Neural progenitor cell (in vitro differentiated cells): ENCODE measurements at places on chromosomes 2 and 18. TPM values are rescaled to one million over a fixed set of nuclear protein-coding genes. Genes with fewer than 3 reads are reported as not detected.
A peak's percentile ranks its signal among the peaks of the same experiment; 100 is the strongest.

- H3K36me3 ChIP-seq = no peaks in the 10 kb centered on the region
- peak; percentile 94 for DNase-seq
- peaks cover 10% of the 10 kb centered on the region for H3K4me1 ChIP-seq
- H3K4me3 ChIP-seq = peak overlapping the region; percentile 68
These were observed 16.5 kb downstream of the B3GNT7 start for GRCh38 chr2:231411831-231412617.

DNA sequence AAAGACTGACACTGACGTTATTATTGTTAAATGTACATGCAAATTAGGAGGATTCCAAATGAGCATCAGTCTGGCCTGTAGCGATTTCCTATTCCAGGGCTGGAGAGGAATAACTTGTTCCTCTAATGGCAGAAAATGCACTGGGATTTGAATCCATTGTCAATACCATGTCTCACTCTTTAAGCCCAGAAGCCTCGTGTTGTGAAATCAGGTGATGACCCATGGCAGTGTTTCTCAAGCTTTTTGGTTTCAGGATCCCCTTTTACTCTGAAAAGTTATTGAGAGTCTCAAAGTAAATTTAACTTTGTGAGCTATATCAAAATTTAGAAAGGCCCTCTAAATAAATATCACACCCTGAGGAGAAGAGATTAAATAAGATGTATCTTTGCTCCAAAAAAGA, 279.2 kb downstream of the GALR1 start:
- no peak overlapping the region for H3K4me3 ChIP-seq
- no peaks in the 10 kb centered on the region for H3K4me1 ChIP-seq
- H3K27ac ChIP-seq = no peak overlapping the region
- no peak for DNase-seq
- H3K27me3 ChIP-seq = no peaks in the 10 kb centered on the region

DNA sequence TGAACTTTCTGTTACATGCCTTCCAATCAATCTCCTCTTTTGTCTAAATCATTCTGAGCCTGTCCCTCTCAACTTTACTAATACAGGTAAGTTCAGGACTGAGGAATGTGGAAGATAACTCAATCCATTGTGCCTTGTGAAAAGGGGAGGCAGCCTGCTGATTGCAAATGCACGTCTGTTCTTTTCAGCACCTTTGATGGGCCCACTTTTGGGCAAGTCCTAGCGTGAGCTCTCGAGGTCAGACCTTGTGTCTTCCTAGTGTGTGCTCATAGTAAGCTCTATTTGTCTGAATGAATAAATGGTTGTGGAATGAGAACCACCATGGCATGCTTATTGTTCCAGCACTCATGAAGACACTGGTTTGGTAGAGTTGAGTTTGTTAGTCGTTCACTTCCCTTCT, 50.4 kb upstream of the REL start:
- no peak for DNase-seq
- H3K27me3 ChIP-seq = peaks cover 9% of the 10 kb centered on the region
- H3K4me1 ChIP-seq = no peaks in the 10 kb centered on the region
- no peaks in the 10 kb centered on the region for H3K36me3 ChIP-seq
- H3K4me3 ChIP-seq = no peak overlapping the region

GRCh38 chr2:212908682-212909435, 242.6 kb downstream of the IKZF2 start:
- DNase-seq = no peak
- no peak overlapping the region for H3K27ac ChIP-seq
- H3K36me3 ChIP-seq = no peaks in the 10 kb centered on the region
- H3K27me3 ChIP-seq = no peaks in the 10 kb centered on the region
- H3K4me1 ChIP-seq = peaks cover 35% of the 10 kb centered on the region

DNA sequence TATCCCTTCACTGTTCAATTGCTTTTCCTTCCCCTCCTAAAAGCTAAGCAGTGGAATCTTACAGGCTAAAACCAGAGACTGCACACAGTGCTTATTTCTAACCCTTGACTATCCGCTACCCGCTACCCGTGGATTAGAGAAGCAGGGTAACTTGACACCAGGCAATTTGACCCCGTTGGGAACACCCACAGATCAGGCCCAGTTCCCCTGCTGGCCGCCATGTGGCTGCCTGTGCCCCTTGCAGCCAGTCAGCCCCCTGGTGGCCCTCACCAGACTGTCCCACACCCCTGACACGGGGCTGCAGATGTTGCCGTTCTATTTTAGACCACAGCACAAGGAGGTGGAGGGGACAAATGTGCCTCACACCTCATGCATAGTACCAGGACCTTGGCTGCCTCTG, 74.8 kb downstream of the TXNL1 start:
- H3K4me1 ChIP-seq = peaks cover 11% of the 10 kb centered on the region
- H3K27me3 ChIP-seq = no peaks in the 10 kb centered on the region
- peak; percentile 88 for DNase-seq
- H3K4me3 ChIP-seq = no peak overlapping the region

Gene MAL
- total RNA-seq = not detected in 2 replicates

Gene KYNU
- total RNA-seq = 0.96 TPM in 1 of 2 replicates, not detected in the other

- H3K27me3 ChIP-seq = no peaks in the 10 kb centered on the region
- no peak overlapping the region for H3K4me3 ChIP-seq
- no peaks in the 10 kb centered on the region for H3K36me3 ChIP-seq
- no peak for DNase-seq
These were observed 68.3 kb upstream of the YPEL5 start for GRCh38 chr2:30078521-30078920.

GRCh38 chr2:19579461-19579860, 221.0 kb upstream of the OSR1 start:
- no peaks in the 10 kb centered on the region for H3K4me1 ChIP-seq
- H3K4me3 ChIP-seq = no peak overlapping the region
- no peak for DNase-seq
- H3K36me3 ChIP-seq = no peaks in the 10 kb centered on the region
- no peak overlapping the region for H3K27ac ChIP-seq

GRCh38 chr2:165144315-165144714, 59.5 kb downstream of the SCN3A start:
- H3K27ac ChIP-seq = no peak overlapping the region
- H3K4me1 ChIP-seq = no peaks in the 10 kb centered on the region
- no peaks in the 10 kb centered on the region for H3K27me3 ChIP-seq
- H3K4me3 ChIP-seq = no peak overlapping the region
- peak; percentile 8 for DNase-seq
